ENCODE measurements at places on chromosomes 16 and 17.

DNA sequence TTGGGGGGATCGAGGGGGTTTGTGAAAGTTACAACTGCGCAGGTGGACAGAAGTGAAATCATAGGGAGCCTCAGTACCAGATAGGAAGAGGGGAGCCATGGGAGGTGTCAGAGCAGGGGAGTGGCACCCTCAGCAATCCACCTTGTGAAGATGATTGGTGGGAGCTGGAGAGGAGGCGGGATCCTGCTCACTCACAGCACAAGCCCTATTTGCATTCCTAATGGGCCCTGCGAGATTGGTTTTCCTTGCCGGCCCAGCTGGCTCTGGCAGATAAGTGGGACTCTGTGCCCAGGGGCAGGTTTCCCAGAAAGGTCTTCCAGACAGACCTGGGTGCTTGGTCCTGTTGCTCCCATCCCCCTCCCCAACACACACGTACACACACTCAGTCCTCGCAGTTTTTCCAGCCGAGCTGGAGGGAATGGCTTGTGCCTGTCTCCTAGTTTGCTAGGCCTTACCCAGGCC is 9.4 kb downstream of the WNT3 start:
- DNase-seq: no peak

DNA sequence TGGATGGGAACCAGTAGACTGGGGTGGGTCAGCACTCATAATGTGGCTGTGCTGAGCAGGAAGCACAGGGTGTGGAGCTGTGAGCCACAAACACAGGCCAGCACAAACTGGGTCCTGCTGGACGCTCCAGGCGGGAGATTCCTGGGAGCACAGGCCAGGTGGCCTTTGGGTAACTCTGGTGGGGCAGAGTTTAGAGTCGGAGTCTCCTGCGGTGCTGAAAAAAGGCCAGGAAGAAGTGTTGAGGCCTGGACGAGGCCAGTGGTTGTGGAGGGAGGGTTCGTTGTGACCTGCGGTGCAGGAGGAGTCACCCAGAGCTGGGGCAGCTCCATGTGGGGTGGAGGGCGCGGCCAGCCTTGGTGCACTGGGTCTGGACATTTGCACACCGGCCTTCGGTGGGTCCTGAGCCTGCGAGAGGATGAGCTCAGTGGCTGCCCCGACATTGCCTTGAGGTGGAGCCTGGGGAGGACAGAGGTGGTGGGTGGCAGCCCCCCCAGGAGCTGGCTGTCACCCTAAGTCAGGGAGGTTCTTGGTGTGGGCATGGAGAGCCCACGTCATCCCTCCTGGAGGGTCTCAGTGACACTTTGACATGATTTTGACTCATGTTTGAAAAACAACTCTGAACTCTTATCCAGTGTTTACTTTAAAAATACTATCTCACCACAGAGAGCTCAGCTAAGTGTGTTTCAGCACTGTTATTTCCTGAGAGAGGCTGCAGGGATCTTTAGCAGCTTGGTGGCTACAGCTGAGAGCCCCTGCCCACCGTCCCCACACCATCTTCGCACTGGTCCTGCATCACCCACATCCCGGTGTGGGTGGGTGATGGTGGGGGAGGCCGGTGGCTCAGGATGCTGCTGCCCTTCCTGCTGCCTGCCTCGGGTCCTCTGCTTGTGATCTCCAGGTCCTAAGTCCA is 98.7 kb downstream of the NPIPB11 start:
- no peak for DNase-seq

DNA sequence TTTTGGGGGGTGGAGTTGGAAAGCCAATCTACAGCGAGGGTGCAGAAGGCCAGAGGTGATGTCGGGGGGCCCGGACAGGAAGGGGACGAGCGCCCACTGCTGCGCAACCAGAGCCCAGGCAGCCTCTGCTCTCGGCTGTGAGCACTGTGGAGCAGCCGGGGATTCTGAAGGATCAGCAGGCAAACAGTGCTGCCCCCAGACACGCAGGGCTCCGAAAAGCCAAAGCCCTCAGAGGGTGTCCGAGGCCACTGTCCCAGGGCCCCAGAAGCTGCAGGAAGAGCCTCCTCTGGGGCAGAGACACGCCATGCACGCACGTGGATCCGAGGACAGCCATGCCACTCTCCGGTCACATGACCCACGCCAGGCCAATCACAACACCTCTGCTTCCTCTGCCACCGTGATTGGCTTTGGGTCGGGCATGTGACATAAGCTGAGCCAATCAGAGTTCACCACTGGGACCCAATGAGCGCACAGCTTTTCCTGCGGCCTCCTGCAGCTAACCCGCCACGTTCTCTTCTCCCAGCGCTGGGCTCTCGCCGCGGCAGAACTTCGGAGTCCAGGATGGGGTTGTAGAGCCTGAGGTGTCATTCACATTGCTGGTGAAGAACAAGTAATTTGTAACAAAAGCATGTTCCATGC is 40.7 kb downstream of the ACTG1 start:
- DNase-seq: no peak

DNA sequence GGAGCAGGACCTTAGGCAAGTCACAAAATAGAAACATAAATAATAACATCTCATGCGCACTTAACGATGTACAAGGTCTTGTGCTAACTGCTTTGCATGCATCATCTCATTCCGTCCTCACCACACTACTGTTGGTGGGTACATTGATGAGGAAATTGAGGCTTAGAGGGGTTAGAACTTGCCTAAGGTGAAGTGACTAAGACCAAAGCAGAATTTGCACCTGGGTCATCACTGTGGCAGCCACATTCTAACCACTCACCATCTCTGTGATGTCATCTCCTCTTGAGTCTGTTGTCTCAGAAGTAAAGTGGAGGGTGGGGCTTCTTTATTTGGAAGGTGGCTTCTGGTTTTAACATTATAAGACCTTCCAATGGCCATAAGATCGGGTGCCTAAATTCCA is 20.4 kb upstream of the TRIM25 start:
- no peak for DNase-seq

GRCh38 chr17:71361656-71362450 is 759.0 kb upstream of the SOX9 start:
- DNase-seq: no peak

DNA sequence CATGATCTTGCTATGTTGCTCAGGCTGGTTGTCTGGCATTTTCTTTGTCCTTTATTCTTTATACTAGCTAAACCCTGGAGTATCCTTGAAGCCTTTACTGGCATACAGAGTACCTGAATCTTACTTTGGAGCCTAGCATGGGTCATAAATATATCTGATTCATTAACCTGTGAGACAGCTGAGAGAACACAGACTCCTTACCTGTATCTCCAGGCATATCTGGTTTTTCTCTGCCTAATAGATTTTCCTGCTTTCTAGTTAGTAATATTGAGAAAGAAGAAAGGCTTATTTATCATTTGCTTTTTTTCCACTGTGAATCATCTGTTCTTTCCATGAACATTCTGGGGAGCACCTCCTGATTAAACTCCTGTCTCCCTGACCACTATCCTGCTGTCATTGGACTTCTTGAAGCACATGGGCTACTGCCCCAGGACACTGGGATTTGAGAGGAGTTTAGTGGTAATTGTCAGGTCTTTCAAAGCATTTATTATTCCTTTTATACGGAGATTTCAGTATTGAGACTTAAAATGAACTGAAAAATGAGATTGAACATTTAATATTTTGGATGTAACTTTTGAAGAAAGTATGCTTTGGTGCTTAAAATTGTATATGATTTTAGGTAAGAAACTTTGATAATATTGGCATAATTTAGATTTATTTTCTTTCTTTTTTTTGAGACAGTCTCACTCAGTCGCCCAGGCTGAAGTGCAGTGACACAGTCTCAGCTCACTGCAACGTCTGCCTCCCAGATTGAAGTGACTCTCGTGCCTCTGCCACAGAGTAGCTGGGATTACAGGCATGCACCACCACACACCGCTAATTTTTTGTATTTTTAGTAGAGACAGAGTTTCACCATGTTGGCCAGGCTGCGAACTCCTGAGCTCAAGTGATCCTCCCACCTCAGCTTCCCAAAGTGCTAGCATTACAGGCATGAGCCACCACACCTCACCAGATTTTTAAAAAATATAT is 8.6 kb downstream of the PDP2 start:
- no peak for DNase-seq

DNA sequence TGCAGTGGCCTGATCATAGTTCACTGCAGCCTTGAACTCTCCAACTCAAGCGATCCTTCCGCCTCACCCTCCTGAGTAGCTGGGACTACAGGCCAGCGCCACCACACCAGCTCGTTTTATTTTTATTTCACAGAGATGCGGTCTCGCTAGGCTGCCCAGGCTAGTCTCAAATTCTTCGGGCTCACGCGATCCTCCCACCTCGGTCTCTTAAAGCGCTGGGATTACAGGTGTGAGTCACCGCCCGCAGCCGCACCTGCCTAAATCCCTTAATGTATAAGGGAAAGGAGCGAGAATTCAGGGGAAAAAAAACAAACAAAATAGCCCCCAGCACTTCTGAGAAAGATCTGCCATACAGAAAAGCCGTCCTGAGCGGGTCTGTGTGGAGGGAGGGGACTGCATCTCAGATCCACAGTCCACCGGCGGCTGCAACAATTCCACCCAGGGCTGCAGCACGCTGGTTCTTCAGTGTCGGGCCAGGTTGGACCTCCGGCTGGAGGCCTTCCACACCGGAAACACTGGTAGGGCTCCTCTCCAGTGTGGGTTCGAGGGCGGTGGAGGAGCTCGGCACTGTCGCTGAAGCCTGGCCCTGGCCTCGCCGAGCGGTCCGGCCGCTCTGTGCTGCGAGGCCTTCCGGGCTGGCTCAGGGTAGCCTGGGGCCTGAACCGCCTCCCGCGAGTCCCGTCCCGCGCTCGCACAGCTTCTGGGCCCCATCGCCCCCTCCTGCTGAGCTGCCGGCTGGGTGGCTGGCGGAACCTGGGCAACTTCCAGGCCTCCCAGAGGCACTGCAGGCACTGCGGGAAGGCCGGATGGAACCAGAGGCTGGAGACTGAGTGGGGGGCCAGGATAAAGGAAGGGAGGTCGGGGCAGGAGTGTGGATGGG is 7.0 kb downstream of the ZNF843 start:
- no peak for DNase-seq

DNA sequence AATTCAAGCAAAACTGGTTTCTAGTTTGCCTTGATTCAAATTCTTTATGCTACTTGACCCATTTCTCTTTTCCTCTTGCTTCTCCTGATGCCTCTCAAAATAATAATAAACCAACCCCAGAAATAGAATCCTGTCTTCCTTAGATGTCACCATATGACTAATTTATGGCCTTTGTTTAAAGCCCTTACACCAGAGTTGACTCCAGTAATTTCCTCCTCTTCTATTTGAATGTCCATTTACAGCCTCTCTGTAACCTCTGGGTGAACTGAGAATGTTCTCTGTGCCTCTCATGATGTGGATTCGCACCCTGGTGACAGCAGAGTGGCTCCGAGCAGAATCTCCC is 31.5 kb downstream of the ZFHX3 start:
- DNase-seq: no peak

- DNase-seq: no peak
Measured at GRCh38 chr17:76676629-76677028, 33.1 kb upstream of the ST6GALNAC1 start.

DNA sequence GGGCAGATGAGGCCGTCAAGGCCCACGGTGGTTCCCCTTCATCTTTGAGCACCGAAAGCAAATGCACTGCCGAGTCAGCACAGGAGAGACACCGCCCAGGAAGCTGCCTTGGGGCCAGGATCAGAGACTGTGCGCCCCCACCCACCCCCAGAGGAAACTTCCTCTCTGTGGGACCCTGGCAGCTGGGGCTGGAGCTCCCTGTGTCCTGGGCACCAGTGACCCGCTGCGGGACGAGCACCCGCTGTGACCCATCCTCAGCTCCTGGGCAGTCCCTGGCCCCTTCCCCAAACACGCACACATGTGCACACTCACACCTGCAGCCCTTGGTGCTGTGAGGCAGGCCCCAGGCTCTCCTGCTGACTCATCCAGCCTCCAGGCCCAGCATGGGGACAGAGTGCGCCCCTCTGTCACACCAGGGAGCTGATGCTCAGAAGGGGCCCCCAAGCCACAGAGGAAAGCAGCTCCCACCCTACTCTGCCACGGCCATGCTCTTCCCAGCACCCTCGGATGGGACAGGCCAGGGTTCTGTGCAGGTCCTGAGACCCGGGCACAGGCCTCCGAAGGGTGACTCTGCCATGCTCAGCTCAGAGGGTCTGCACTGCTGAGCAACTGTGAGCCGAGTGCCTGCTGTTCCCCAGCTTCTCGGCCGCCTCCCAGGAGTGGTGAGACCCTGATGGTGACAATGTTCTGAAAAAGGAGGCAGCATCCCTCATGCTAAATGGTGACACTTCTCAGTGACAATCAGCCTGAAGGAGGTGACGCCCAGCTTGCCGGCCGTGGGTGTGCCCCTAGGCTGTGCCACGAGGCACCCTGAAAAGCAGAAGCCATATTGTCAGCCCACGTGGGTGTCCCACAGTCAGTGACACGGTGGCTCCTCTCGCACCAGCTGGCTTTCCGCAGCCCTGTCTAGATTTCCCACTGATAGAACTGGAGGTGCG is 3.6 kb downstream of the PIEZO1 start:
- DNase-seq: no peak

DNA sequence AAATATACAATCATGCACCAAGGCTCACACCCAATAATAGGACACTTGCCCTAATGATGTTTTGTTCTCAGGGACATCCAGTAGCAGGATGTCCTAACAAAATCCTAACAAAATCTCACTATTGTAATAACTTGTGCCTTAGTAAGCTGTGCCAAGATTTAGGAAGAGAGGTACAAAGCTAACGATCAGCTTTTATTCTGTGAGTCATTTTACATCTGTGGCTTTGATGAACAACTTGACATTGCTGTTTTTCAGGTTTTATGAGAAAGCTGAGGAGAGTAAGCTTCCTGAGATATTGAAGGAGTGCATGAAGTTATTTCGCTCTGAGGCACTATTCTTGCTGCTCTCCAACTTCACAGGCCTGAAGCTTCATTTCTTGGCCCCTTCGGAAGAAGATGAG is 18.9 kb downstream of the OGFOD1 start:
- no peak for DNase-seq

Measured in NCI-H1105 (cell line).